ENCODE measurements at places on chromosomes 1 and 21. TPM values are rescaled to one million over a fixed set of nuclear protein-coding genes. Genes with fewer than 3 reads are reported as not detected.

ADAMTS5 gene
- not detected for total RNA-seq

ARHGAP29 gene
- 0.04 TPM for total RNA-seq

PIAS3 gene
- total RNA-seq: 16.8 TPM

DIRAS3 gene
- total RNA-seq: not detected

DCAF6 gene
- 84.6 TPM for total RNA-seq

DNA sequence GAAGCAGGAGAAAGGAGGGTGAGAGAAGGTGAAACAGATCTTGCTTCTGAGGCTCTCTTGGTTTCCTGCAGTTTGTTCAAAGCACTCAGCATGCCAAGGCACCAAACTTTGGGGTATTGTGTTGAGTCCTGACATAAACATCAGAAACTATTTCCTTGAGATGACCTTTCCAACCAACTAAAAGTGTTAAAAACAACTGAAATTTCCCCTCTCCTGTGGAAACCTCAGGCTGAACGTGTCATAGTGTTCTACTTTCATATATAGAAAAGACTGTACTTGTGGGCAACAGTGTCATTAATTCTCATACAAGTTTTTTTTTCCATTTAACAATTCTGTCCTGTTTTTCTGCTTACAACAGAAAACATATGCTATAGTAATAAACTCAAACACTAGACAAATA is 6.3 kb upstream of the LYST start:
- no peak for DNase-seq

DNA sequence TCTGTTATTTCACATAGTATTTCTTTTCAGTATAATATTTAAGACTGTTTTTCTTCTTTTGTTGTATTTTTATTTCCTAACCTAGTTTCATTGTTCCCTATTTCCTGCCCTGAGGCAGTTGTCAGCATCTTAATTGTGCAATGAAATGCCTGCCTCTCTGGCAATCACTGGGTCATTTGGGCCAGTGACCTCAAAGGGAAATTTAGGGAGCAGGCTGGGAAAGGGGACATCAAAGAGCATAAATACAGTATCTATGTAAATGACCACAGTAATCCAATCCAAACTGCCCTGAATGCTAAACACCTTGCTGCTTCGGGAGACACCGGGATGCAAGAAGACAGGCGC is 147.8 kb downstream of the TLR5 start:
- DNase-seq: no peak

DNA sequence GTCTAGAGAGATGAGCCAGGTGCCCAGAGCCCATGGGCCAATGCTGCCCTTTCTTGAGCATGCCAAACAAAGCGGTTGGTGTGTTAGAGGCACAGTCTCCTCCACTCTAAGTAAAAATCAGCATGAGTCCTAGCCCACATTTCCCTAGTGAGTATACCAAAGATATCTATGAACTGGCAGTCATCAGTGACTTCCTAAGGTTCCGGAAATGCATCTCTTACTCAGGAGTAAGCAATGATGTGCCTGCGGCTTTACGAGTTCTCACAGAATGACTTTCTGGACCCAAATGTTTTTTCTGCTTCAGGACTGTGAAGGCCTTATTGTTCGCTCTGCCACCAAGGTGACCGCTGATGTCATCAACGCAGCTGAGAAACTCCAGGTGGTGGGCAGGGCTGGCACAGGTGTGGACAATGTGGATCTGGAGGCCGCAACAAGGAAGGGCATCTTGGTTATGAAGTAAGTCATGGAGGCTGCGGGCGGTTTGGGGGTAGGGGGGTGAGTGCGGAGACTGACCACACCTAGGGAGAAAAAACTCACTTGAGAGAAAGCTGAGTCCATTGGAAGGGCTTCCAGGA is 9.2 kb downstream of the PHGDH start:
- no peak for DNase-seq

- peak; percentile 62 for DNase-seq
These were observed 684 bp upstream of the MRPL20 start for GRCh38 chr1:1407636-1408318.

DNA sequence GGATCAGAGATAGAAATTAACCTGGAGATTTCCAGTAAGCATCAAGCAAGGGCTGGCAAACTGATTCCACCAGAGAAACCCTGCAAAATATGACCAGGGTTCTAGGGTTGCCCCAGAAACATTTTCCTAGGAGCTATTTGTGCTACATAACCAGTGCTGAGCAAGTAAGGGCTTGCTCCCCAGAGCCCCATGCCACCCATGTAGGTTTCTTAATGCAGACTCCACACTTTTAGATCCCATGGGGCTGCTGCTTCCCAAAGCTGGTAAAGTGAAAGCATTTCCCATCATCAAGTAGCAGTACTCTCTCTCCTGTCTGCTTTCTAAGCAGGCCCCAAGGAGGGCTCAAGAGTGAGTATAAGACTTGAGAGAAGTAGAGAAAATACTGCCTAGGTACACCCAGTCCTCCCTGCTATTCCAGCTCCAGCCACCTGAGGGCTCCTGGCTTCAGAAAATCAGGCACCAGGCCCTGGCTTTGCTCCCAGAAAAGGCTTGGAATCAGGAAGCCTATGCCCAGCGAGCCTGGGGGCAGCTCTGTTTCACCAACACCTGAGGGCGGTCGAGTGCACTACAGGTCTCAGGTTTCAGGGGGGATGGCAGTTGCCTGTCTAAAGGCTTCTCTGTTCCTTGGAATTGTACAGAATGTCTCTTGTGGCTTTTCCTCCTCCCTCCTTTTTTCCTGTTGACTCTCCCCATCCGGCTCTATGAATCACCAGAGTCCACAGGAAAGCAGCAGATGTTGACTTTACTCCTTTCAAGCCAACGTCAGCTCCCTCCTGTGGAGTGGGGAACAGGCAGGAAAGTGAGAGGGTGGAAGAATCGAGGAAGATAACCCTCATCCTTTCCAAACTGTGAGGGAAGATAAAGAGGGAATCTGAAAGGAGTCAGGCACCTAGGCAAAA is 6.2 kb upstream of the ANKRD35 start:
- DNase-seq: peak; percentile 79

DNA sequence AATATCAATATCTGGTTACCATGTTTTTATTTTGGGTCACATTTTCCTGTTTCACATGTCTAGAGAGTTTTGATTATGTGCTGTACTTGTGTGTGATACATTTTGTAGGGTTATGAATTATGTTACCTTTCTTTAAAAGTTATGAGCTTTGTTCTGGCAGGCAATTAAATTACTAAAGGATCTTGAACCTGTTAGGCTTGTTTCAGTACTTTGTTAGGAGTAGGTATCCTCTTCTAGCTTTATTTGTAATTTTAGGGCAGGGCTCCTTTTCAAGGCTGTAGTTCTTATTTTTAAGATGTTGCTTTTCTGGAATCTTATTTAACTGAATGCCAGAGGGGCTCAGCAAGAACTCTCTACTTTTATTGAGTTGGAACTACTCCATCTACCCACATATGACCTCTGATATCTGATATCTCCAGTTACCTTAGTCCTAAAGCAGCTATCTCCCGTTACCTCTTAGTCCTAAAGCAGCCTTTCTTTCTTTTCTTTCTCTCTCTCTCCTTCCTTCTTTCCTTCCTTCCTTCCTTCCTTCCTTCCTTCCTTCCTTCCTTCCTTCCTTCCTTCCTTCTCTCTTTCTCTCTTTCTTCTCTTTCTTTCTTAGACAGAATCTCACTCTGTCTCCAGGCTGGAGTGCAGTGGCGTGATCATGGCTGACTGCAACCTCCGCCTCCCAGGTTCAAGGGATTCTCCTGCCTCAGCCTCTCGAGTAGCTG is 23.8 kb downstream of the KCTD3 start:
- DNase-seq: no peak

GRCh38 chr1:18989896-18990295 is 33.4 kb upstream of the IFFO2 start:
- no peak for DNase-seq

- peak; percentile 96 for DNase-seq
These were observed 41.7 kb downstream of the ITPKB start for GRCh38 chr1:226697151-226697928.

GRCh38 chr1:184865831-184866230 is 108.5 kb downstream of the NIBAN1 start:
- DNase-seq: no peak

GRCh38 chr1:56137090-56137489 is 442.3 kb downstream of the PLPP3 start:
- DNase-seq: no peak

- no peak for DNase-seq
These were observed at the start of gene SYPL2 for GRCh38 chr1:109466452-109467300. Gene SYPL2, plus strand, starts transcription at chr1:109466546. Its CDS starts 298 bp downstream, at chr1:109466844.

- peak; percentile 88 for DNase-seq
These were observed 185.8 kb downstream of the MRPL39 start for GRCh38 chr21:25421321-25422028.

GRCh38 chr1:28170001-28170596 is 6.4 kb downstream of the PTAFR start:
- no peak for DNase-seq

GRCh38 chr21:34814529-34814951 is 145.7 kb downstream of the CLIC6 start:
- no peak for DNase-seq

DNA sequence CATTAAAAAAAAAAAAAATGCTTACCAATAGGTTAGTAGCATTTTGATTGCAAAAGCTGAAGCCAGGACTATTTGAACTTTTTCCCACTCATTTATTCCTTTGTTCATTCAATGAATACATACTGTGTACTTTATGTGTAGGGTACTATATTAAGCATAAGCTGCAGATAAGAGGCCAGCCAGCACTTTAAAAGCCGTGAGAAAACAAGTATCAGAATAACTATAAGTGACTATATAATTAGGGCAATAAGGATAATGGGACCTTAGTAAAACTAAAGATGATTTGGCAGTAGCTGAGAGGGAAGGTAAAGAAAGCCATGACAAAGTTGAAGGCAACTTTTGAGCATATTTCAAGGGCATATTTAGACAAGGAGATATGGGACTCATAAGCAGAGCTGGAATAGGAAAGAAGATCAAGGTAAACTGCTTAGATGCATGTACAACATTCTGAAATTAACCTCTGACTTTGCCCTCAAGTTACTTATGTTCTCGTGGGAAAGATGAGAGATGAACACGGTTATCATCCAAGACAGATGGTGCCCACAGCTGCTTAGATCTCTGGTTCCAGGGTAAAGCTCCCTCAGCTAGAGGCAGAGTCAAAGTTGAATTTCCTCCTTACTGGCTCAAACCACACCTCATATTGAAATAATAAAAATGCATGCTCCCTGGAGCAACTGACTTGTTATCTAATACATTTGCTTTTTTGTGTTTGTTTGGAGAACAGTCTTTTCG is 44.0 kb upstream of the FMO2 start:
- DNase-seq: no peak

DNA sequence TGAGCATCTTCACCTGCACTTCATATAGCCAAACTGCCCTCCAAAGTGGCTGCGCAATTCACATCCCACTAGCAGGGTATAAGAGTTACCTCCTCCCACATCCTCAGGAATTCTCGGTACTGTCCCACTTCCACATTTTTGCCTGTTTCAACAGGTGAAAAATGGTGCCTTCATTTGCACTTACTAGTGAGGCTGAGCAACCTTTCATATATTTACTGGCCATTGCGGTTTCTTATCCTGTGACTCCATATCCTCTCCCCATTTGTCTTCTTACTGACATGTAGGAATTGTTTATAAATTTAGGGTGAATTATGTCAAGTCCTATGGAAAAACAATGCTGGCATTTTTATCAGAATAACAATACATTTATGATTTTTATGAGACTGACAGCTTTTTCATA is 61.9 kb downstream of the NIBAN1 start:
- no peak for DNase-seq

- DNase-seq: peak; percentile 15
These were observed 2.1 kb downstream of the MNDA start for GRCh38 chr1:158833264-158833663.

GRCh38 chr1:155003766-155004351 is 1.3 kb downstream of the ZBTB7B start:
- peak; percentile 81 for DNase-seq

- peak; percentile 75 for DNase-seq
These were observed 642 bp upstream of the ST3GAL3 start for GRCh38 chr1:43706598-43707189.

GRCh38 chr1:176522310-176522845 is 59.4 kb downstream of the PAPPA2 start:
- DNase-seq: no peak
